NCI-H2081 (cell line): ENCODE measurements at places on chromosomes 2 and 18.

GRCh38 chr18:48540251-48541025 lies 1.6 kb downstream of the CTIF start:
- DNase-seq: peak; percentile 16

DNA sequence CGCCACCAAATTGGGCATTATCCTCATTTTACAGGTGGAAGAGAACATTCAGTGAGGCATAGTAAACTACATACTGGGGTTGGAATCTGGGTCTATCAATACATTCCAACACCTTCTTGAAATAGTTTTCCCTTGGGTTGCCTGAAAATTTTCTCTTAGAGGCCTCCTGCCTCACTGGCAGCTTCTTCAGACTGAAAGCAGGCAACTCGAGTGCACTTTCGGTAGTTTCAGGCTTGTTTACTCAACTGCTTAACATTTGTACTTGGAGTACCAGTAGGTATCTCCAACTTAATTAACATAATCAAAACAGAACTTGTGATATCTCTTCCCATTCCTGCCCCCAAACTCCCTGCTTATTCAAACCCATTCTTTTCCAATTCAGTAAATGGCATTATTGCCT lies 36.2 kb upstream of the C2orf74 start:
- no peak for DNase-seq

DNA sequence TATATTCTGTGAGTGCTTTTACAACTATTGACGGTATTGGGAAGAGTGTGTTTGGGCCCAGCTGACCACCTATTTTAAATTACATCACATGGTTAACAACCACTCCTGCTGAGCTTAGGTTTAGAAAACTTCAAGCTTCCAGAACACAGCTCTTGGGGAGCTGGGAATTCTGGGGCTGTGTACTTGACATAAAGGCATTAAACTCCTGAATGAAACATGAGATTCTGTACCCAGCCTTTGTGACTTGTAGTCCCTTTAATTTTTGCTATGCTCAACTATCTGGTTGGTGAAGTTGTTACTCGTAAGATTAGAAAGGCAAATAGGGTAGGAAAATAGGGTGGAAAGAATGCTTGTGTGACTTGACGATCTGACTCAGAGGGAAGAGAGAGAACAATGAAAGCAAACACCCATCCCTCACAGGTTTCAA lies 66.9 kb downstream of the LTBP1 start:
- no peak for DNase-seq

DNA sequence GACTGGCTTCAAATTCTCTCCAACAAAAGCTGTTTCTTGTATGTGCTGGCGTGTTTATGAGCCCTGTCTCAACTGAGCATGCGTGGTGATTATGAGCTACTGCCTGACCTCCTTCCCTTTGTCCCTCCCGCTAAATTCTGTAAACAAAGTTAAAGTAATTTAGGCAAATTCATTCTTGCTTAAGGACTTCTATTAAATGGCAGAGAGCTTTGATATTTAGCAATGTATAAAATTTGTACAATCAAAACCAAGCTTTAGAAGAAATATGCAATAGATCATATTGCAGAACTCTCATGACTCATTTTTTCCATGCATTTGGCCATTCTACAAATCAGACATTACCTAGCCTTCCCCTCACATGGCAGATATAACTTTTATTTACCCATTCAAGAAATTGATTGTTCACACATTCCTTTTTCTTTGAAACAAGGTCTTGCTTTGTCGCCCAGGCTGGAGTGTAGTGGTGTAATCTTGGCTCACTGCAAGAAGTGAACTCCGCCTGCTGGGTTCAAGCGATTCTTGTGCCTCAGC lies 18.2 kb downstream of the IGFBP2 start:
- DNase-seq: no peak

GRCh38 chr18:13614641-13615288 lies 111.6 kb downstream of the FAM210A start:
- no peak for DNase-seq

DNA sequence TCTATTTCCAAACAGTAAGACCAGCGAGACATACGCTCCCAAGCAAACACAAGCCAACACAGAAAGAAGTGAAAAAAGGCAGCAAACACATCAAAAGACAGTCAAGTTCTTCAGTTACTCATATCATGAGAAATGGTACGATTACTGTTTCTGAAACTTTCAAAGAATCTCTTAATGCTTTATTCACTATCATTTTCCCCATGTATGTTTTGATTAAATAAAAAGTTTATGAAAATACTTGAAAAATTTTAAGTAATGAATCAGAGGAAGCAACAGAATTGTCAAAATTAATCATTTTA lies 114.9 kb downstream of the HDAC4 start:
- DNase-seq: no peak

DNA sequence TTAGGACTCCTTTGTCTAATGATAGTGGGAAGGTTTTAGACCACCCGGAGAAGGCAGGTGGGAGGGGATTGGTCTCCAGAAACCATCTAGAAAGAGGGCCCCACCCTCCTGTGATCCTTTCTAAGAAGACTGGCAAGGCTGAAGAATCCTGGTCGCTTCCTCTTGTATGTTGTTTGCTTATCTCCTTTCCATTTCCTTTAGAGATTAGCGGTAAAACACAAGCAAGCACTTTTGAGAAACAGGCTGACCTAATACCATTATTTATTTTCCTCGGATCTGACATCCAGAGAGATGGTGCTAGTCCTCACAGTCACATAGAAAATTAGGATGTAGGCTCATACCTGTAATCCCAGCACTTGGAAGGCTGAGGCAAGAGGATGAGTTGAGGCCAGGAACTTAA lies 45.2 kb upstream of the SPRED2 start:
- DNase-seq: no peak

DNA sequence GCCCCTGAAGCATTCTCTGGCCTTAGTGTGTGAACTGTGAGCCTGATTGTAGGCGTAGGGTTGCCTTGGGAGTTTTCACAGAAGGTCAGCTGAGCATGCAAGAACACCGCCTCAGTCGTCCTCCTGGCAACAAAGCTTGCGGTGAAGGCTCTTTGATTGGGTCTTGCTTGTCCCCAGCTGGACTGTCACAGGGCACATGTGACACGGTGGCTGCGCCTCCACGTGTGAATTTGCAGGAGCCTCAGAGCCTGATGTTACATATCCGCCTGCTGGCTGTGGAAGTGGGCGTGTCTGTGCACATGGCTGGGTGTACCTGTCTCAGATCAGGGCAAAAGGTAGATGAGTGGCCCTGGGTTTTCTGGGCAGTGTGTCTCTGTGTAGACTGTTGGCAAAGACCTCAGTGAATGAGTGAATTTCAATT lies 228.7 kb downstream of the HAUS1 start:
- DNase-seq: peak; percentile 57

DNA sequence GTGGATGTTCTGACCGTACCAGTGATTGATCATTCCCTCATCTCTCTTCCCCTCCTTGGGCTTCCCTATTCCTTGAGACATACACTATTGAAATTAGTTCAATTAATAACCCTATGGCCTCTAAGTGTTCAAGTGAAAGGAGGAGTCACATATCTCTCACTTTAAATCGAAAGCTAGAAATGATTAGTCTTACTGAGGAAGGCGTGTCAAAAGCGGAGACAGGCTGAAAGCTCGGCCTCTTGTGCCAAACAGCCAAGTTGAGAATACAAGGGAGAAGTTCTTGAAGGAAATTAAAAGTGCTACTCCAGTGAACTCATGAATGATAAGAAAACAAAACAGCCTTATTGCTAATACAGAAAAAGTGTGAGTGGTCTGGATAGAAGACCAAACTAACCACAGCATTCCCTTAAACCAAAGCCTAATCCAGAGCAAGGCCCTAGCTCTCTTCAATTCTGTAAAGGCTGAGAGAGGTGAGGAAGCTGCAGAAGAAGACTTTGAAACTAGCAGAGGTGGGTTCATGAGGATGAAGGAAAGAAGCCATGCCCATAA lies 144.4 kb upstream of the LYPD6 start:
- no peak for DNase-seq

DNA sequence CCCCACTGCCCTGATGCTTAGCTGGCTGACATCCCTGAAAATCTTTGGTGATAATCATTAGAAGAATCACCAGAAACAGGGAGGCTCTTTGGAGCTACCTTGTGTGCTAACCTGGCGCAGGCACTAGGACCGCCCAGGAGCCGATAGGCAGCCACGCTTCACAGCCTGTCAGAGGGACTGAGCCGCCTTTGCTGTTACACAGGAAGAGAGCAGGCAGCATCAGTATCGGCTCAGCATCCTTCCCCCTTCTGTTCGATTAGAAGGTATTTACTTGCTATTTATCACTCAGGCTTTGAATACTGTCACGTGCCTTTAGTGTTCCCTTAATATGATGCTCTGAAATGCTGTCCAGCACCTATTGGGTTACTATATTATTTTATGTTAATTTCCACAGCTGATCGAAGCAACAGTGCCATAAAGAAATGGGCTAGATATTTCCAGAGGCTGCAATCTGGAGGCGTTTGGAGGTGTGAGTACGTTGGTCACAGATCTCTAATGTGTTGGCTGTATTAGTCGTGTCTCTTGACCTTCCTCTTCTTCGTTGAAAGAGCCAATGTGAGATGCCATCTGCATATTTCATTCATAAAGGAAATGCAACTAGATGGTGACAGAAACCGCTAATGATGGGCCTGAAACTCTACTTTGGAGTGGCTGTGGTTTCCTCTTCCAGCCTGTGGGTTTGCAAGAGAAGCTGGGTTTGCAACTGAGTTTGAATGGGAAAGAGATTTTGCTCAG lies 110.4 kb upstream of the RAB27B start:
- peak; percentile 21 for DNase-seq

DNA sequence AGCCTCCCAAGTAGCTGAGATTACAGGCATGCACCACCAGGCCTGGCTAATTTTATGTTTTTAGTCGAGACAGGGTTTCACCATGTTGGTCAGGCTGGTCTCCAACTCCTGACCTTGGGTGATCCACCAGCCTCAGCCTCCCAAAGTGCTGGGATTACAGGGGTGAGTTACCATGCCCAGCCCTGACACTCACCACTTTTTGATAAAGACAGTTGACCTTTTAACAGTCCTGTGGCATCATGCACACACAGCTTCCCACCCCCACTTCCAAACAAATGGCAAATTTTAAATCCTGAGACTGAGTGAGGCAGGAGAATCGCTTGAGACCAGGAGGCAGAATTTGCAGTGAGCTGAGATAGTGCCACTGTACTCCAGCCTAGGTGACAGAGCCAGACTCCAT lies 6.2 kb upstream of the DNAJB2 start:
- DNase-seq: no peak

- no peak for DNase-seq
Observed at GRCh38 chr2:47250586-47251403, 95.7 kb upstream of the STPG4 start.

GRCh38 chr2:8437228-8437948 lies 244.5 kb upstream of the ID2 start:
- no peak for DNase-seq

DNA sequence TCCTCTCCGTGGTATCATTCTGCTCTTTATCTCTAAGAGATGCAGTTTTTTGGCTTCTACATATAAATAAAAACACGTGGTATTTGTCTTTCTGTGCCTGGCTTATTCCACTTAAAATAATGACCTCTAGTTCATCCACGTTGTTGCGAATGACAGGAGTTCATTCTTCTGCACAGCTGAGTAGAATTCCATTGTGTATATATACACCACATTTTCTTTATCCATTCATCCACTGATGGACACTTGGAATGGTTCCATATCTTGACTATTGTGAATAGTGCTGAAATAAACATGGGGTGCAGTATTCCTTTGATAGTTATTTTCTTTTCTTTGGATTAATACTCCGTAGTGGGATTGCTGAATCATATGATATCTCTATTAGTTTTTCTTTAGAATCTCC lies 262.3 kb downstream of the SOX11 start:
- DNase-seq: no peak

DNA sequence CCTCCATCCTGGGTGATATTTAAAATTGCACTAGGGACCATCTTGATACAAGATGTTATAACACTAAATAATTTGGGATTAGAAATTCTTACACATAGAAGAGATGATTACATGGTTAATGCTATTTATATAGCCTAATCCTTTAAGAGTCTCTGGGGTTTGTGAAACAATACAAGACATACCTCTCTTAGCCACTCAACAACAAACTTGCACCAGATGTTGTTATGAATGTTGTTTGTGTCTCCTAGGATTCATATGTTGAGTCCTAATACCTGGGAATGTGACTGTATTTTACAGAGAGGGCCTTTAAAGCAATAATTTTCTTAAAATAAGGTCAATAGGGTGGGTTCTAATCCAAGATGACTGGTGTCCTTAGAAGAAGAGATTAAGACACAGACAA lies 678.3 kb downstream of the NYAP2 start:
- no peak for DNase-seq

GRCh38 chr2:43278564-43279220 lies 52.3 kb upstream of the ZFP36L2 start:
- DNase-seq: no peak
